ENCODE measurements at places on chromosomes 11 and 22.

DNA sequence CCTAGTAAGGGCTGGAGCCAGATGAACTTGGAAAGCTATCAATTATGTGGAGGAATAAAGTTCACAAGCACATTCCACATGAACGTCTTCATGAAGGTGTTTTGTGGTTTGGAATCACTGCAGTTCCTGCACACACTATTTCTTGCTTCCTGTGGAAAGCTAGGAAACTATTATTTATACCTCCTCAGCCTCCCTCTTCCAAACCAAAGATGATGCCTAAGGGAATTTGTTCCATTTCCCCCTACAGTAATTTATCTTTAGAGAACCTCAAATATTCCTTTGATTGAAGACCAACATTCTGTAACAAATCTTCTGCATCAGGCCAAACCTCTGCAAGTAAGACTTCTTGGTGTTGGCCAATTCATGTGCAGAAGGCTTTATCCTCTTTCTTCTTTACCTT is 115.8 kb upstream of the ARHGAP20 start:
- DNase-seq: no peak

DNA sequence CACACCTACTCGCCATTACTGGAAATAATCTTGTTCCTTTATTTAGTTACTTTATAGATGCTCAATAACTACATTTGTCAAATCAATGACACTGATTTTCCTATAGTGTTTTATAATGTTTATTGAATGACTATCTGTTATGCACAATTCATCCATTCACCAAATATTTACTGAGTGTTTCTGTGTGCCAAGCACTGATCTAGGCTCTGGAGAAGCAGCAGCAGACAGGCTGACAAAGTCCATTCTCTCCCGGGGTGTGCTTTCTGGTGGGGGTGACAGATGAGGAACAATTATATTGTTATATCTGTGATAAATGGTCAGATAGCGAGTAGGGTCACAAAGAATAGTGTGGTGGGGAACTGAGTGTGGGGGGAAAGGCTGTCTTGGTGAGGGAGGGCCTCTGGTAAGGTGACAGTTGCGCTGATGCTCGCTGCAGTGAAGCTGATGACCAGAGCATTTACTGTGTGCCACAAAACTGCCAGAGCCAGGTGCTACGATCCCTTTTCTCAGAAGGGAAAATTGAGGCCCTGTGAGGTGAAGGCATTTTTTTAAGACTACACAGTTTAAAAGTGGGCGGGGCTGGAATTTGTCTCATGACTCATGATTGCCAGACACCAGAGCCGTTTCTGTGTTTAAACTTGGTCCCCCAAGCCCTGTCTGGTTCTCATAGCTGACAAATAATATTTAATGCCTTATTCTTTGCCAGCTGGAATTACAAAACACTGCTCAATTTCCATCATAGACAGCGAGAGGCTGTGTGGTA is 10.2 kb downstream of the PACS1 start:
- peak; percentile 58 for DNase-seq

DNA sequence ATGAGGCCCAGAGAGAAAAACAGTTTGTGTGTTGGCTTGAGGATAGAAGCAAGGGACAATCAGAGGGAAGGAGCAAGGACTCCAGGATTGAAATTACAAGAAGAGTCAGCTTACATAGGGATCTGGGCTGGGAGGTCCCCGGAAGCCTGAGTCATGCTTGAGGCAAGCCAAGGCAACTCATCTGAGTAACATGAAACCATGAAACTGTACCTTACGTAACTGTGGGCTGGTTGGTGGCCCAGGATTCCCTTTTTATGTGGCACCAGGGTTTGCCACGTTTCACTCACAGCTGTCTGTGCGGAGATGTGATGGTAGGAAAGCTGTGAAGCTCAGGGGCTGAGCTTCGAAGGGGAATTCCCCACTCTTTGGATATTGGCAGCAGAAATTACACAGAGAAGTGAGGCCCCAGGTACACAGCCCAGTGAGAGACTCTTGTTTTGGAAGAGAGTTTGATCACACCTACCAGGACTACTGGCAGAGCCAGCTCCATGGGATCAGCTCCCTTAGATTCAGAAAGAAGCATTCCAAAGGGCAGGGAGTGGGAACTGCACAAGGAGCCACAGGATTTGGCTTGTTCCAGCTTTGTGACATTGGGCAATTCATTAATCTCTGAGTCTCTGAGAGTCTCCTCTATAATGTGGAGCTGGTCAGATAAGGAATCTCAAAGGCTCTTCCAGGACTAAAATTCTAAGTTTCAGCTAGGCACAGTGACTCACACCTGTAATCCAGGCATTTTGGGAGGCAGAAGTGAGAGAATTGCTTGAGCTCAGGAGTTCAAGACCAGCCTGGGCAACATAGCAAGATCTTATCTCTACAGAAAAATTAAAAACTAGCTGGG is 7.8 kb downstream of the SLC5A1 start:
- DNase-seq: no peak

DNA sequence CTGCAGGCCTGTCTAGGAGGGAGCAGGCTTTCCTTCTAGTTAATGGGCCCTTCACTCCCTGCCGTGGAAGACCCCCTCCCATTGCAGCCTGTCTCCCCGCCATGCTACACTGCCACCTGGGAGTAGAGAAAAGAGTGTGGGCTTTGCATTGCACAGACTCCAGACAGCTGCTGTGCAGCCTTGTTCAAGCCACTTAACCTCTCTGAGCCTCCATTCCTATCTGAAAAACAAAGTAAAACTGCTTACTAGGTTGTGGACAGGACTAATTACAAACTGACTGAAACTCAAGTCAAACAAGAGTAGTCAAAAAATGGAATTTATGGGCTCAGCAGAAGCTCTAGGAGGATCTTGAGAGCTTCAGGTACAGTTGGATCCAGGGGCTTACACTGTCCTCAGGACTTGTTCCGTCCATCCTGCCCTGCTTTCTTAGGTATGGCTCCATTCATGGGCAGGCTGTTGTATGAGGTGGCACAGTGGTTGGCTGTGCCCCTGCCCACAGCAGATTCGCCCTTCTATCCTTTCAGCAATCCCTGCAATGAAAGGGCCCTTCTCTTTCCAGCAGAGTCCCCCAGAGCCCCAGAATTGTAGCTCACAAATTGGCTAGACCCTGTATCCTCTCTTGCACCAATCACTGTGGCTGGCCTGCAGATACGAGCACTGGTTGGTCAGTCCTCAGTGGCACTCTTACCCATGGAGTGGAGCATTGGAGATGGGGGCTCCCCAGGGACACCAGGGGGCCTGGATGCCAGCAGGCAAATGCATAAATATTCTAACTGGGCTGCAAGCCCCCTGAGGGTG is 19.6 kb downstream of the PRDM11 start:
- no peak for DNase-seq

DNA sequence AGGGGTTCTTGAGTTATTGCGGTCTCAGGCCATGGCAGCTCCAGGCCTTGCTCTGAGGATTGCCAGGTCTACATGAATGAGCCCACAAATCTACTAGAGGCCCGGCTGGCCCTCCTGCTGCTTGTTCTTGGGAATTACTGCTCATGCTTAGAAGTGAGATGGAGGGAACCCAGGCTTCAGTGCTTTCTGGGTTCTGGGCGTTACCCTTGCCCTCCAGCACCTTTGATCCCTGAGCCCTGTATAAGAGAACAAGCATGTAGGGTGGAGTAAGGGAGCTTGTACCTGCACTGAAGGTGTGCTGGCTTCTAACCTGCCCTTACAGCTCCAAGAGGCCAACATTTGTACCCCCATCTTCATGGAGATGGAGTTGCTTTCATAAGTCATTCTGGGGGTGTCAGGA is 4.0 kb downstream of the NAA40 start:
- no peak for DNase-seq

DNA sequence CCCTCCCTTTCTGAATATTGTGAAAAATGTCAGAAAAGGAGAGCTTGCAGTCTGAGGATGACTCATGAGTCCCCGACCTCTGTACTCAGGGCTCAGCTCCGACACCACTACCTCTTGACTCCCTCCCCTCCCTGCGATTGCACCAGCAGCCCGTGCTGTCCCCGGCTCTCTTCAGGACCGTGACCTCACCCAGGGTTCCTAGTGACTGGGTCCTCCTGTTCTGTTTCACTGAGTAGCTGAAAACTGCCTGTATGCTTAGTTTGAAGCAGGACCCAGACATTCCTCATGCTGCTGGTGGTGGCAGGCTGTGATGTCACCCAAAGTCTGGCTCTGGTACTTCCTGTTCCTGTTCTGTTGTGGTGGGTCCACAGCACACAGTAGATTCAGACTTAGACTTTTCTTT is 11.7 kb downstream of the PHRF1 start:
- no peak for DNase-seq

GRCh38 chr11:129946256-129946655 is 50.9 kb upstream of the NFRKB start:
- DNase-seq: no peak

DNA sequence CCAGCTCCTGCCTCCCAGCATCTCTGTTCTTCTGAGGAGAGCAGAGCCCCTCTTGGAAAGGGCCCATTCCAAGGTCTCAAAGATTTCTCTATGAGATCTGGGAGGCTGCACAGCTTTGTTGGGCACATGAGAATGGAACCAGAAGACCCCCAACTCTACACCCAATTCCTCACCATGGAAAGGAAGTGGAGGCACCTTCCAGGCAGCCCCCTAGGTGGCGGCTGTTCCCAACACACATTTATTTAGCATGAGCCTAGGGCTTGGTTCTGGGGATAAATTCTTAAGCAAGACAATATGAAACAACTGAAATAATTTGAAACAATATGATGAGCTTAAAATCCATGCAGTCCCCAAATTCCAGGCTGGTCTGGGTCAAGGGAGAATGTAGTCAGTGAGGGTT is 100.4 kb downstream of the TIMP3 start:
- no peak for DNase-seq

DNA sequence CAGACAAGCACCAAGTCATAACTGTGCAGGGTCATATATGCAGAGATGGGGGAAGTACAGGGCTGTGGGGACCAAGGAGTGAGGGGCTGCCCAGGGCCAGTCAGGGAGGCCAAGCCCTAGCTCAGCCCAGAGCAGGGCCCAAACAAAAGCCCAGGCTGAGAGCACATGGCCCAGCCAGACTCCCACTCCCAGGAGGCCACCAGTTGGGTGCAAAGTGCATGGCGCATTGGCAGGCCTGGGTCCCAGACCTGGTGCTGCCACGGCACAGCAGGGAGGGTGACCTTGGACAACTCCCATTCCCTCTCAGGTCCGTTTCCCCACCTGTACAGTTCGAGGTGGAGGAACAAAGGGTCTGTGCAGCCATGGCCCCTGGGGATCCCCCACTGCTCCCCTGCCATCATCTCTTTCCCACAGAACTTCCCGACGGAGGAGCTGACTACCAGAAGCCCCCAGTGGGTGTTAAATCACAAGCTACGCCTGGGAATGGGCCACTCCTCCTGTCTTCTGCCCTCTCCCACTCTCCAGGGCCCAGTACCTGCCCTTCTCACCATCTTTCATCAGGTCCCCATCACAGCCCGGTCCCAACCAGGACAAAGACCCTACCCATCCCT is 608 bp downstream of the NIPSNAP1 start:
- DNase-seq: no peak

DNA sequence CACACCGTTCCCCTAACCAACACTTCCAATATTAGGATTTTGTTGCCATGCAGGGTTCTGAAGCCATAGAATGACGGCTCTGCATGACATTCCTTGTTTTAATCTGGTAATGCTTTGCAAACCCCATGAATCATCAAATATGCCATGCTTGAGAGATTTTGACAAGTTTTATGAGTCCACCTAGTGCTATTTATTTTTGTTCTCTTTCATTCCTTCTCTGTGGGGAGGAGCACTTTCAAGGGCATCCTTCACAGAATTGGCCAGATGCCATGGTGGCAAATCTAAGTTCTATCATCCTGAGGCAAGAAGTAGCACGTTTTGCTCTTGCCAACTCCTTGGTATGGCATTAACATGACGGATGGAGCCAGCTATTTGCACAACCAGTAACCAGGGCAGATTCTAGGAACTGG is 268.4 kb downstream of the FAM76B start:
- DNase-seq: no peak

- no peak for DNase-seq
Measured at GRCh38 chr11:91272089-91272488, 952.5 kb upstream of the FAT3 start.

- DNase-seq: no peak
Measured at GRCh38 chr11:108904480-108904879, 239.6 kb downstream of the DDX10 start.

GRCh38 chr22:22388494-22388893 is 120.0 kb downstream of the ZNF280B start:
- DNase-seq: no peak

DNA sequence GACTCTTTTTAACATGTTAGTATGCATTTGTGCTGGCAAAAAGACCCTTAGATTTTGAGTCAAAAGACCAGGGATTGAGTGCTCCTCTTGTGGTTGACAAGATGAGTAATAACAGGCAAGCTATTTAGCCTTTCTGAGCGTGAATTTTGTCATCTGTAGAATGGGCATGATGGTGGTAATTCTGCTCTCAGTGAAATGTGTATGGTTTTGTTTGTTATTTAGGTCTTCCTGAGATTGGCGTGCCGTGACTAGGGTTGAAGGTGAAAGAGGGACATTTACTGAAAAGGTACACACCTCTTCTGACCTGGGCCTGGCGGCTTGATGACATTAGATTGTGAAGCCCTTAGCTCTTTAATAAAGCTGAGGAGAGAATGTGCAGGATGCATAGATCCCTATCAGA is 8.4 kb upstream of the CEP295 start:
- no peak for DNase-seq

GRCh38 chr22:31333641-31334040 is 12.5 kb downstream of the PATZ1 start:
- DNase-seq: no peak

Data from activated naive CD4-positive, alpha-beta T cell (primary cell).